ENCODE measurements at places on chromosomes 2 and 18. TPM values are rescaled to one million over a fixed set of nuclear protein-coding genes. Genes with fewer than 3 reads are reported as not detected.

DNA sequence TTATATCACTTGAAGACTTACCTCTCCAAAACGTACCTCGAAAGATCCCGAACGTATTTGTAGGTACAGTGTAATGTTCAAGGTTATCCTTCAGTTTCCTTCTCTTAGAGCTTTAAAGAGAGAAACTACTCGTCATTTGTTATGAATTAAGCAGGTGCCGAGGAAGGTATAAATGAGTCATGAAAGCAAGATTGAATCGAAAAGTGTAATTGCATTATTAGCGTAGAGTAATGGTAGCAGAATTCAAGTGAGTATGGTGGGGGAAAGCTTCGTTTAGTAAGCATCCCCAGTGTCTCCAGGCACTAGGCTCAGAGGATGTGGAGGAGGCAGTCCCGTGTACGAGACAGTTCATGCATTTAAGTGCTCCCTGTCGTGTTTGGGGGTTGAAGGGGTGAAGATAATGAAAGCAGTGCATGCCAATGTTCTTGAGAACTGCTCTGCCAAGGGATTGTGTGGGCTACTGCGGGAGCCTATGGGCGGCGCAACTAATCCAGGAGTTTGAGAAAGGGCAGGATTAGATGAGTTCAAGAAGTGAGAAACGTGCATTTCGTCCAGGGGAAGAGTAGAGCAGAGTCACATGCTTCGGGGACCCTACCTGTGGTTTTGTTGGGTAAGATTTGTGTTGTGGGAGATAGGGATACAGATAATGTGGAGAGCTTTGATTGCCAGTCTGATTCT, 858 bp downstream of the POLR1B start:
- H3K36me3 ChIP-seq, result peaks cover 18% of the 10 kb centered on the region
- peaks cover 8% of the 10 kb centered on the region for H3K4me1 ChIP-seq
- DNase-seq, result no peak

DNA sequence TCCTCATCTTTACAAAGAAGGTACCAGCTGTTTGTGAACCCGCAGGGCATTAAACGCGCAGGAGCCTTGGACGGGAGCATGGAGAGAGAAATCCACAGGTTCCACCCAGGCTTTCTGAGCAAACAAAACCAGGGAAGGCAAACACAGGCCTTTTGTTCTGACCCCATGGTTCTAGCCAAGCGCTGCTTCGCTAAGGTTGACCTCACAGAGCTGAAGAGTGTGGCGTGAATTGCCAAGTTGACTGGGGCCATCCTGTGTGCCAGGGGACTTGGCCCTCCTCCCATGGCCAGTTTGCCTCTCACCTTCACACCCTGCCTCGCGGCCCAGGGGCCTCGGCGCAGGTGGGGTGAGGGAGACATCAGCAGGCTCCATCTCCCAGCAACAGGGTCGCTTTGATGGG, 74.1 kb downstream of the VAPA start:
- H3K36me3 ChIP-seq, result no peaks in the 10 kb centered on the region
- no peaks in the 10 kb centered on the region for H3K4me1 ChIP-seq
- no peak overlapping the region for H3K27ac ChIP-seq

DNA sequence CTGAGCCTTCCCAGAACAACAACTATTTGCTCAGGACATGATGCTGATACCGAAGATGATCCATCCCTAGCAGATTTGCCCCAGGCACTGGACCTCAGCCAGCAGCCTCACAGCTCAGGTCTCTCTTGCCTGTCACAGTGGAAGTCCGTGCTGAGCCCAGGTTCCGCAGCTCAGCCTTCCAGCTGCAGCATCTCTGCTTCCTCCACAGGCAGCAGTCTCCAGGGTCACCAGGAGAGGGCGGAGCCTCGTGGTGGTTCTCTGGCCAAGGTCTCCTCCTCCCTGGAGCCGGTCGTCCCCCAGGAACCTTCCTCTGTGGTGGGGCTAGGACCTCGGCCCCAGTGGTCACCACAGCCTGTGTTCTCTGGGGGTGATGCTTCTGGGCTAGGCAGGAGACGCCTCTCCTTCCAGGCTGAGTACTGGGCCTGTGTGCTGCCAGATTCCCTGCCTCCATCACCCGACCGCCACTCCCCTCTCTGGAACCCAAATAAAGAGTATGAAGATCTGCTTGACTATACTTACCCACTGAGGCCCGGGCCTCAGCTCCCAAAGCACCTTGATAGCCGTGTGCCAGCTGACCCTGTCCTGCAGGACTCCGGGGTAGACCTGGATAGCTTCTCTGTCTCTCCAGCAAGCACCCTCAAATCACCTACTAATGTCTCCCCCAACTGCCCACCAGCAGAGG, 15.4 kb downstream of the CEP68 start:
- peaks cover 36% of the 10 kb centered on the region for H3K4me1 ChIP-seq
- H3K27me3 ChIP-seq, result no peaks in the 10 kb centered on the region
- H3K27ac ChIP-seq, result no peak overlapping the region
- H3K36me3 ChIP-seq, result peaks cover 45% of the 10 kb centered on the region
- no peak overlapping the region for H3K4me3 ChIP-seq

- no peak overlapping the region for H3K27ac ChIP-seq
- H3K36me3 ChIP-seq, result no peaks in the 10 kb centered on the region
- H3K27me3 ChIP-seq, result peaks cover 3% of the 10 kb centered on the region
- DNase-seq, result peak; percentile 31
- H3K4me1 ChIP-seq, result no peaks in the 10 kb centered on the region
- H3K4me3 ChIP-seq, result no peak overlapping the region
Observed at GRCh38 chr2:152221839-152222238, 46.3 kb upstream of the STAM2 start.

- no peak overlapping the region for H3K27ac ChIP-seq
- no peaks in the 10 kb centered on the region for H3K27me3 ChIP-seq
- peak; percentile 45 for DNase-seq
- H3K36me3 ChIP-seq, result no peaks in the 10 kb centered on the region
- H3K4me3 ChIP-seq, result no peak overlapping the region
Observed at GRCh38 chr18:54119524-54120019, 104.9 kb downstream of the MBD2 start.

DNA sequence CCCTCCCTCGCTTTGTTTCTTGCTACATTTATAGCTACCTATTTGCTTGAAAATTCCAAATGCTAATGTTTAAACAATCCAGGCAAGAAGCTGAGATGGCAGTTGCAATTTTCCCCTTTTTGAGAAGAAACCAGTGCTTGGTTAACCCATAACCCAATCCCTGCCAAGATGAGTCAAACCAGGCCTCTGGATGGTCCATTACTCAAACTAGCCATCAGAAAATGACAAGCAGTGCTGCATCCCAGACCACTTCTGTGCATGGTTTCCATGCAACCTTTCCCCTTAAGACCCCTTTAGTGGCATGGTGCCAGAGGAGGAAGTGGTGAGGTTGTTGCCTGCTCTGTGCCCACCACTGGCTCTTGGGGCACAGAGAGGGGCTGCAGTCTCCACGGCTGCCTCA, 131.2 kb upstream of the RMP24 start:
- DNase-seq, result no peak
- H3K4me3 ChIP-seq, result no peak overlapping the region
- no peaks in the 10 kb centered on the region for H3K36me3 ChIP-seq
- no peaks in the 10 kb centered on the region for H3K27me3 ChIP-seq
- H3K27ac ChIP-seq, result no peak overlapping the region
- H3K4me1 ChIP-seq, result no peaks in the 10 kb centered on the region

- H3K4me1 ChIP-seq, result peaks cover 17% of the 10 kb centered on the region
- no peak for DNase-seq
- peak overlapping the region; percentile 16 for H3K27ac ChIP-seq
Observed at GRCh38 chr18:77101410-77102258, 30.9 kb downstream of the MBP start.

DNA sequence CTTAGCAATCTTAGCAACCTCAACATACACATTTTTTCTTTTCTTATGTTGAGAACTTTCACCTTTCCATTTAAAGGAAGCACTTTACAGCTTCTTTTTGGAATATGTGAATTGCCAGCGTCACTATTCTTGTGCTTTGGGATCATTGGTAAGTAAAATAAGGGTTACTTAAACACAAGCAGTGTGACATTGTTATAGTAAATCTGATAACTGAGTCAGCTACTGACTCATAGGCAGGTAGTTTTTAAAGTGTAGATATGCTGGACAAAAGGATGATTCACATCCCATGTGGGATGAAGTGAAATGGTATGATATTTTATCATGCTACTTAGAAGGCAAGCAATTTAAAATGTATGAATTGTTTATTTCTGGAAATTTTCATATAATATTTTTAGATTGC, 637.2 kb downstream of the DCDC2C start:
- no peaks in the 10 kb centered on the region for H3K4me1 ChIP-seq
- no peak for DNase-seq
- H3K36me3 ChIP-seq, result no peaks in the 10 kb centered on the region
- H3K27me3 ChIP-seq, result no peaks in the 10 kb centered on the region

GRCh38 chr2:102801098-102801718, 39.4 kb downstream of the TMEM182 start:
- no peaks in the 10 kb centered on the region for H3K27me3 ChIP-seq
- H3K4me1 ChIP-seq, result no peaks in the 10 kb centered on the region
- H3K36me3 ChIP-seq, result peaks cover 11% of the 10 kb centered on the region

DNA sequence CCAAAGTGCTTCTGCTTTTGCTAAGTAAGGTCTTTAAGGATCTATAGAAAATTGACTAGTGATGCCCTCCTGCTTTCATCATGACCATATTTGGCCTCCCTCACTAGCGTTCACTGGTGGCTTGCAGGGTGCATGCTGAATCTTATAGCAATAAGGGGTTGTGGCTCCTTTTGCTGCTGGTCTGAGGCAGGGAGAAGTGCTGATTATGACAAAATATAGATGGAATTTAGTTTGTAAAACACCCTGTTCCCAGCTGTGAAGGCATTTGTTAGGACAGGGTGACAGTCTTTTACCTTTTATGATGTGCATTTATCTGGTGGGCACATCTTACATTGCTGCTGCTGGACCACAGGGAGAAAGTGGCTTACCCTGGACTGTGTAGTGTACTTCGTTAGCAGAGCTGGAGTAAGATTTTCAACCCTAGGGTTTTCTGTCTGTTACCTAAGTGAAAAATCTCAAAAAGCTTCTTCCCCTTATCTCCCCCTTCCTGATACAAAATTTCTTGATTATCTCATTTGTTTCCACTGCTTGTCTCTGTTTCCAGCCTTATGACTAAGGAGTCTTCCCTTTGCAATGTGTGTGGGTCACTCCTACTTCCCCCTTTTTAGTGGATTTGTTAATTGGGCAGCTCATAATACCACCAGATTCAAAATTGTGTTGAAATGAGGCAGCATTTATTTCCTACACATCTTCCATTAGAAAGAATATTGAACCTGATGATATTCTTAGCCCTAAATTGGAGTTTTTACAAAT, 21.2 kb upstream of the RPL37A start:
- DNase-seq, result no peak
- H3K27me3 ChIP-seq, result no peaks in the 10 kb centered on the region
- H3K4me1 ChIP-seq, result no peaks in the 10 kb centered on the region
- peaks cover 44% of the 10 kb centered on the region for H3K36me3 ChIP-seq
- H3K4me3 ChIP-seq, result no peak overlapping the region
- no peak overlapping the region for H3K27ac ChIP-seq

- no peaks in the 10 kb centered on the region for H3K27me3 ChIP-seq
- H3K36me3 ChIP-seq, result no peaks in the 10 kb centered on the region
- H3K4me1 ChIP-seq, result no peaks in the 10 kb centered on the region
- no peak overlapping the region for H3K27ac ChIP-seq
Observed at GRCh38 chr2:236671896-236672562, 102.4 kb downstream of the ACKR3 start.

- DNase-seq, result no peak
- H3K4me3 ChIP-seq, result no peak overlapping the region
- H3K36me3 ChIP-seq, result no peaks in the 10 kb centered on the region
- H3K4me1 ChIP-seq, result no peaks in the 10 kb centered on the region
Observed at GRCh38 chr2:64837116-64837731, 152.0 kb upstream of the SLC1A4 start.

DNA sequence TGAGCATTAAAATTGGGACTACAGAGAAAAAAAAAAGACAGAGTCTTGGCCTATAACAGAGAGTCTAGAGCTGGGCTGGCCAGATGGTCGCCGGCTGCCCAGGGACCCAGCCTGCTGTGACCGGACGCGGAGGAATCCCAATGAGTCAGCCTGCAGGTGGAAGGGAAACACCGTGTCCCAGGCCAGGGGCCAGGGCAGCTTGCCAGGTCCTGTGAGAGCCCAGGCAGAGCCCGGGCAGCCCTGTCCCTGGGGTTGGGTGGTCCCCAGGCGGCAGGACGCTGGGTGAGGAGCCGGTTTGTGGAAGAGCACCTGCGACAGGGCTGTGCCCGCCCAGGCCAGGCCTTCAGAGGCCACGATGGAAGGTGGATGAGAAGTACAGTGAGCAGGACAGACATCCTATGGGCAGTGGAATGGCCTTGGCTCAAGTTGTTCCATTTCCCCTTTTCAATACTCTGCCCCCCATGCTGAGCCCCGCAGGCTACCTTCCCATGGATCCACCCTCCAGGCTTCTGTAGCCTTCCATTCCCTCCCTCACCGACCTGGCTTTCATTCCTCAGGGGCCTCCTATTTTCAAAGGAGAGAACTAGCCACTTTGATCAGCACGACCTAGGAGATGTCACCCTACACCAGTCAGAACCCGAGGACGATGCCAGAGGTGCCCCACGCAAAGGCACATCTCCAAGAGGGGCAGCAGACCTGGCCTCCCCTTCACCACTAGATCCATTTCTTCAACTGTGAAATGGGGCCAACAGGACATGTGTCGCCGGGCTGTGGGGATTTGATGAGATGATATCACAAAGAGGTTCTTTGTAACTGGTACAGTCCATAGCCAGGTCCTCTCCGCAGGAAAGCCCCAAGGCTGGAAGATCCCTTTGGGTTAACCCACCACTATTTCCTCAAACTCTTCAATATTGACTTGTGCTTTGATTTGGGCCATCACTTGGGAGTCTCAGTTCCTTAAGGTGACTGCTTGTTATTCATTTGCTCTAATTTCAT, 87.5 kb downstream of the POLR1A start:
- no peaks in the 10 kb centered on the region for H3K36me3 ChIP-seq
- H3K4me1 ChIP-seq, result no peaks in the 10 kb centered on the region
- H3K27ac ChIP-seq, result no peak overlapping the region

- H3K27ac ChIP-seq, result no peak overlapping the region
- H3K4me1 ChIP-seq, result no peaks in the 10 kb centered on the region
- no peak for DNase-seq
- H3K27me3 ChIP-seq, result no peaks in the 10 kb centered on the region
- no peaks in the 10 kb centered on the region for H3K36me3 ChIP-seq
- H3K4me3 ChIP-seq, result no peak overlapping the region
Observed at GRCh38 chr2:225103737-225104141, 61.5 kb upstream of the DOCK10 start.

DNA sequence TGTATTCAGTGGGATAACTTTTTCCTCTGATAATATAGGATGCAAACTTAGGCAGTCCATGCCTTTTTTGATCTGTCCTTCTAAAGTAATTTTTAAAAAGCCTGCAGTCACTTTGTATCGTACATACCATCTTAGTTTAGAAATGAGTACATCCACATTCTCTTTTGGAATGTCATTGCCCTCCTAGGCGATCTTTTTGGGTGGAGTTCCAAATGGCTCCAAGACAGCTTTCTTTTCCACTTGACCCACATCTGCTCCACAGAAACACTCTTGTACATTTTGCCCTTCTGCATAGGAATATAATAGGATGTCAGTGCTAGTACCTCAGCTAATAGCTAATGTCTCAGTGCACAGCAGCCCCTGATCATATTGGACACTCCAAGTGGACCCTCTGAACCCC, 21.8 kb upstream of the HTR2B start:
- H3K27me3 ChIP-seq, result no peaks in the 10 kb centered on the region
- peaks cover 14% of the 10 kb centered on the region for H3K36me3 ChIP-seq

- no peak for DNase-seq
- H3K4me1 ChIP-seq, result no peaks in the 10 kb centered on the region
- no peaks in the 10 kb centered on the region for H3K27me3 ChIP-seq
- H3K36me3 ChIP-seq, result no peaks in the 10 kb centered on the region
Observed at GRCh38 chr18:9353596-9353995, 19.0 kb downstream of the TWSG1 start.

Gene TUBA3E
- polyA plus RNA-seq, result 0.09 TPM

Gene TTN
- polyA plus RNA-seq, result 0.90 TPM

Gene MYO7B
- 254 TPM for polyA plus RNA-seq

Gene SMYD1
- polyA plus RNA-seq, result 5.0 TPM

Gene TBR1
- 0.01 TPM for polyA plus RNA-seq

Gene LIPT1
- 18.4 TPM for polyA plus RNA-seq

All from large intestine (tissue), 12 donors.